ENCODE measurements at places on chromosomes 7 and 10.
A peak's percentile ranks its signal among the peaks of the same experiment; 100 is the strongest.

DNA sequence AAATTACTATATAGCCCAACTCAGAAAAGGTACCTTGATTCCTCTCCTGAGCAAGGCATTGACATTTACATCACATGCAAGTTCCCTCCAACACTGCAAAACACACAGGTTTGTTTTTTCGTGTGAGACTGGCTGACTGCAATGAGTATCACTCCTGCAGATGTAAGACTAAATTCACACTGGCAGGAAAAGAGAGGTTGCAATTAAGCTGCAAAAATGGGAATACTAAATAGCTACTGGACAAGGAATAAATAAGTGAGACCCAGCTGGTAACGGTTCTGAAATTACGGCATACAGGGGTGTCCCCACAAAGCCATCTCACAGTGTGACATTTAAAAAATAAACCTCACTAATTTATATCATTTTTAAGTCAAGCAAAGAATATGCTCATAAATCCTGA, 97.3 kb downstream of the PIP4K2A start:
- no peak for DNase-seq

- DNase-seq: no peak
Measured at GRCh38 chr7:24042028-24042427, 242.0 kb upstream of the NPY start.

DNA sequence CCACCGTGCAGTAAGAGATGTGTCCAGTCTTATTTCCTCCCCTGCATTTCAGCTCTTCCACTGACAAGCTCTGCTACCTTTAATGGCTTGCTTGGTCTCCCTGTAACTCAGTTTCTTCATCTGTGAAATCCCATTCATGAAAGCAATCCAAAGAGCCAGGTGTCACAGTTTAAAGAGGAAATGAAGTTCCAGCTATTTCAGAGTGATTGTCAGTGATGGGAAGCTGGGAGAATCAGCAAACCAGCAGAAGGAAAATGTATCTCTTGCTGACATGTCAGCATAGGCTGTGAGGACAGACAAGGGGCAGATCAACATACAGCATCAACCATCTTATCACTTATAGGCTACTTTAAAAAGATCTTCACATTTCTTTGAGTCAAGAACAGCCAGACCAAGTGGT, 445.3 kb downstream of the ADRA2A start:
- no peak for DNase-seq

DNA sequence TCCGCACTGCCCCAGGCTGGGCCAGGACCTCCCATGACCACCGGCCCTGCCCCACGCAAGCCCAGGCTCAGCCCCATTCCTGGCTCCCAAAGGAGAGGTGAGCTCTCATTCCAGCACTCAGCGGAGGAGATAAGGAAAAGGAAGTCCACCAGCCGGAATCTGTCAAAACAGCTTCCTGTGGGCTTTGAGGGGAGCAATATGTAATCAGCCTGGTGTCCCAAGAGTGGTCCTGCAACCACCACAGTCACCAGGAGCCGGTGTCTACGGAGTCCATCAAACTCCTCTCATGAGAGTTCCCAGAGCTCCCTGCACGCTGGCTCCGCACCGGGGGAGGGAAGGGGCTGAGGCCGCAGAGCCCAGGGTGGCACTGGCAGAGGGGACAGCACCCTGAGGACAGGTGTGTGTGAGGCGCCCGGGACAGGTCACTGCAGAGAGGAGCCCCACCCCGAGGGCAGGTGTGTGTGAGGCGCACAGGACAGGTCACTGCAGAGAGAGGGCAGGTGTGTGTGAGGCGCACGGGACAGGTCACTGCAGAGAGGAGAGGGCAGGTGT, 57.9 kb downstream of the STK32C start:
- no peak for DNase-seq

- DNase-seq: peak; percentile 85
Measured at GRCh38 chr10:31808258-31809218, 120.1 kb downstream of the ARHGAP12 start.

GRCh38 chr10:85557077-85557476, 809.5 kb downstream of the GRID1 start:
- DNase-seq: peak; percentile 57

DNA sequence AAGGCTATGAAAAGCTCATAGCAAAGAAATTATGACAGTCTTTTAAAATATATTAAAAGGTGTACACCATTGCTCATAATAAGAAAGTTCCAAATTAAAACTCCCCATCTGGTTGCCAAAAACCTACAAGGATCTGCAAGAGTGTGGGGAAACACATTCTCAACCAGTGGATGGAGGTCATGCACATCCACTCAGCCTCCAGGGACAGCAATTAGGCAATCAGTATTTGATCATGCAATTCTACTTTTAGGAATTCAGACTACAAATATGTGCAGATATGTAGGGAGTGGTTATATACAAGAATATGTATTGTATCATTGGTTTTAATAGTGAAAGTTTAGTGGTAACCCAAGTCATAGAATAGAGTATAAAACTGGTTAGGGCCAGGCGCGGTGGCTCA, 157.8 kb downstream of the FGFR2 start:
- peak; percentile 31 for DNase-seq

DNA sequence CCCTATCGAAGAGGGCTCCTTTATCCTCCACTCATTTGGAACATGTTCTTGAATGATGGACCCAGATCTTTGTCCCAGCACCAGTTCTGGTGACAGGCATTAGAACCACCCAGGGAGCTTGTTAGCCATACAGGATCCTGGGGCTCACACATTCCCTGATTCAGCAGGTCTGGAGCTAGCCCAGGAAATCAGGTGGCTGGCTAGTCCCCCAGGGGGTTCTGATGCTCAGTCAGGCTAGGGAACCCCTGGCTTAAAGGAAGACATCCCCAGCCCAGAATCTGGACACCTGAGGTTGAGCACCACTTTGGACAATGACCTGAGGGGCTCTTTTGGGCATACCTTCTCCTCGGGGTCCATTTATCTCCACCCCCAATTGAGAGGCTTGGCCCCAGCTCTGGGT, 37.0 kb upstream of the NANOS1 start:
- DNase-seq: no peak

DNA sequence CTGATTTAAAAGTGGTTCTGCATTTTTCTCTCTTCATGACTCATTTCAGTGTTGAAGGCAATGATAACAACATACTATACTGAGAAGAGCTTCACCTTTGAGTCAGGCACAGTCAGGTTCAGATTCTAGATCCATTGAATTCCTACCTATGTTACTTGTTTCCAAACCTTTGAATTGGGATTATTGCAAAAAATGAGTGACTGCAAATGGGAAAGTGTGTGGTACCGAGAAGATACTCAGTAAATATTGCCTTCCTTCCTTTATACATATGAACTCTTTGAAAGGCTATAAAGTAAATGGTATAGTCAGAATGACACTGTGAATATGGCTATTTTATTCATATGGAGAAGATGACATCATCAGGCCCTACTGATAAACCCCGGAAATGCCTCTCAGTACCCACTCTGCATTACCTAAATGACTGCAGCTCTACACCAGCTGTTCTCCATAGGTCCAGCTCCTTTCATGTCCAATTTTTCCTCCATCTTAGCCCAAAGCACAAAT, 66.7 kb upstream of the FGL2 start:
- no peak for DNase-seq

GRCh38 chr7:409339-410281, 110.0 kb downstream of the PDGFA start:
- DNase-seq: no peak

- DNase-seq: peak; percentile 48
Measured at GRCh38 chr10:111128331-111129180, 51.7 kb downstream of the ADRA2A start.

DNA sequence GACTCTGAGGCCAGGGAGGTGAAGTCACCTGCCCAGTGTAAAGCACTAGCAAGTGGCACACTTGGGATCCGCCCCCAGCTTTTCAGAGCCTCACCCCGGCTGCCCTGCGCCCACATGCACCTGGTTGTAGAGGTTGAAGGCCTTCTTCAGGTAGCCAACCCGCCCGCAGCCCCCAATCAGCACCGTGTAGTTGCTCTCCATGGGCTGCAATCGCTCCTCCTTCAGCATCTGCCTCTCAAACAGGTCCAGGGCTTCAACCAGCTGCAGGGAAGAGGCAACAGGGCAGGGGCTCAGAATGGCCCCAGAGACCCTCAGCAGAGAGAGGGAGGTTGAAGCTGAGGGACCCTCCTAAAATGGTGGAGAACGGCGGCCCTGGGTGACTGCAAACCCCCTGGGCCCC, 5.4 kb downstream of the PTCD1 start:
- no peak for DNase-seq

DNA sequence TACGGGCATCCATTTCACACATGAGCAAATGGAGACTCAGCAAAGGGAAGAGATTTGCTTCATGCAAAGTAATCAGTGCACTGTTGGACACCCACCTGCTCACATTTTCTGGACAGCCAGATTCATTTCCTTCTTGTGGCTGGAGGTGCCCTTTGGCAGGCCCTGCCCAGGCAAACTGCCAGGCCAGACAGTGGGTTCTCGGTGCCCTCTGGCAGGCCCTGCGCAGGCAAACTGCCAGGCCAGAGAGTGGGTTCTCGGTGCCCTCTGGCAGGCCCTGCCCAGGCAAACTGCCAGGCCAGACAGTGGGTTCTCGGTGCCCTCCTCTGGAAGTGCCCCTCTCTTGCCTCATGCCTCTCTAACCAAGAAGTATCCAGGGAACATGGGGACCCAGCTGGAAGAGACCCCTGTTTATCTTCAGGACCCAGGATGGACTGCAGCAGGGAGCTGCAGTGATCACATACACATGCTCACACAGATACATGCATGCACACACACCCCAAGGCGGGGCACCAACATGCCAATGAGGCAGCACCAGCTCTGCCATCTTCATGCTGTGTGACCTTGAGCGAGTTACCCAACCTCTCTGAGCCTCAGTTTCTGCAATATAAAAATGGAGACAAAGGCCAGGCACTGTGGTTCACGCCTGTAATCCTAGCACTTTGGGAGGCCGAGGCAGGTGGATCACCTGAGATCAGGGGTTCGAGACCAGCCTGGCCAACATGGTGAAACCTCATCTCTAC, 67.1 kb downstream of the OAT start:
- DNase-seq: no peak

DNA sequence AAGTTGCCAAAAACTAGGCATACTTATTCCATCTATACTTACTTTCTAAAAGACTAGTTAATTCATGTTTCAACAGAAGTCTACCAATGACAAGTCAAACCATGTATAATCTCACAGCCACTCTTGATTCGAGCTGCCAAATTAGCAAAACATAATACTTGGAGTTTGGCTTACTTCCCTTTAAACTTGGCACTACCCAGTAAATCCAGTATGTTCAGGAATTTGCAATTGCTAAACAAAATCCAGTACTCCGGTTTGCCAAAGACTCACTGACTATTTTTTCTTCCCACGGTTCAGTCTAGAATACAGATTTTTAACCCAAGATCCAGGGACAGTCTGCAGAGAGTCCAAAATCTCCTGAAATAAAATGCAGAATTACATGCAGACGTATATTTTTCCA, 4.6 kb downstream of the OAT start:
- no peak for DNase-seq

GRCh38 chr7:127938588-127938987, 92.6 kb downstream of the LRRC4 start:
- peak; percentile 86 for DNase-seq

- no peak for DNase-seq
Measured at GRCh38 chr7:55504967-55505658, 67.2 kb downstream of the VOPP1 start.

- no peak for DNase-seq
Measured at GRCh38 chr7:8560501-8560900, 127.1 kb downstream of the NXPH1 start.

GRCh38 chr7:70698219-70698832, 433.6 kb upstream of the GALNT17 start:
- DNase-seq: peak; percentile 74

DNA sequence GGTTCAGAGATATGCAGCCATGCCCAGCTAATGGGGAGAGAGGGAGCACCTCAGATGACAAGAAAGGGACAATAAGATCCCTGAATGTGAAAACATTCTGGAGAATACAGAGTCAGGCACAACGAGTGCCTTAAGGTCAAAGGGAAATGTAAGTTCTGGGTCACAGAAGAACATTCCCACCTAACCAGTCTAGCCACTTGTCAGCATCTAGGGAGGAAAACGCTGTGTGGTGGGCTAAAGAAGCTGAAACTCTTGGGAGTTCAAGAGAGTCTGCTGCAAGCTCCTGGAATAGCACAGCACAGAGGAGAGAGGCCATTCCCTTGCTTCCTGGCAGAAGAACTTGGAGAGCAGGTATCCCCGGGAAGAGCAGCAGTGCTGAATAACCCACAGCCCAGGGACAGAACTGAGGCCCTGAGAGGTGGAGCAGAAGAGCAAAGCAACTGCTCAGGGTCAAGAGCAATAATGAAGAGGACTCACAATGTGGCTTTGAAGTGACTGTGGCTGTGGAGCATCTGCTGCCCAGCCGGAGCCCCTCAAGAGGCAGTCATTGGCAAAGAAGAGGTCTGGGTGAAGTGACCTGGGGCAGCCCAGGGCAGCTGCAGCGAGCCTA, 182.3 kb downstream of the NPSR1 start:
- DNase-seq: no peak

GRCh38 chr10:51266496-51266895, 192.2 kb downstream of the PRKG1 start:
- peak; percentile 43 for DNase-seq

- DNase-seq: no peak
Measured at GRCh38 chr10:123425680-123426079, 240.5 kb upstream of the GPR26 start.

DNA sequence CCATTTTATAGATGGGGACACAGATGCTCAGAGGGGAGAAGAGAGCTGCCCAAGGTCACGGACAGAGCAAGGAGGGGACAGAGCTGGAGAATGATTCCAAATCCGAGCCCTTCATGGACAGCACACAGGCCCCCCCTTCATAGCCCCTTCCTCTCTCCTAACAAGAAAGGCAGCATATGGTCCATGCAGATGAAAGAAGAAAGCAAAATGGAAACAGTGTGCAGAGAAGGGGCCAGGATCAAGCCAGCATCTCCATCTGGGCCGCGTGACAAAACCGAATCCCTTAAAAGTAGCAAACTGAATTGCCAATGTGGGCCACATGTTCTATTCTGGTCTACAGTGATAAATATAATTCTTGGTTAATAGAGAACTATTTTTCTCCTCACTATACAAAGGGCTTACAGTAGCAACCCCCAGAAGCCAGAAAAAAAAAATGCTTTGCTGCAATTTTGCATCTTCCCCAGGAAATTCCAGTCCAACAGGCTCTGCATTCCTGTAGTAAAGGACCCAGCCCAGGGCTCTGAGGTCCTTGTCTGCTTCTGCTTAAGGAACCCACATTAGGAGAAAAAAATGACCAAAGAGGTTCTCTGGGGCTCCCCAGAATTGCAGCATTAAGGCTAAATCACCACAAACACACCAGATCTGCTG, 7.8 kb downstream of the CPXM2 start:
- DNase-seq: peak; percentile 14

Data from fibroblast of upper back skin (primary cell).